Ovary (tissue), 10 donors: ENCODE measurements at places on chromosomes 12 and 14.

DNA sequence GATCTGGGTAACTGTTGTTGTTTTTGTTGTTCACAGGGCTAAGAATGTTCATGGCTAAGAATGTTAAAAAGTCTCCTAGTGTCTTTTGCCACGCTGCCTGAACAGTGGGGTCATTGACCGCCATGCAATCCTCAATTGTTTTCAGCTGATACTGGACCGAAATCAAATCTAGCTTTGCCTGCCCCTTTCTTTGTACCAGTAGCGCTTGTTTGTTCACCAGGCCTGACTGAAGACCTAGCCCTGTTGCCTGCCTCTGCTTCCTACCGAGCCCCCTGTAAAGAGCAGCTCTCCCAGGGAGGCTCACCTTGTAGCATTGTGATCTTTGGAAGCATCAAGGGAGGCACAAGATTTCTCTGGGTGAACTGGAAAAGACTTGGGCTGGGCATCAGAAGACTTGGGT lies 6.7 kb downstream of the PSEN1 start:
- DNase-seq, result no peak

GRCh38 chr14:55577229-55577628 lies 2.8 kb upstream of the KTN1 start:
- no peak for DNase-seq

DNA sequence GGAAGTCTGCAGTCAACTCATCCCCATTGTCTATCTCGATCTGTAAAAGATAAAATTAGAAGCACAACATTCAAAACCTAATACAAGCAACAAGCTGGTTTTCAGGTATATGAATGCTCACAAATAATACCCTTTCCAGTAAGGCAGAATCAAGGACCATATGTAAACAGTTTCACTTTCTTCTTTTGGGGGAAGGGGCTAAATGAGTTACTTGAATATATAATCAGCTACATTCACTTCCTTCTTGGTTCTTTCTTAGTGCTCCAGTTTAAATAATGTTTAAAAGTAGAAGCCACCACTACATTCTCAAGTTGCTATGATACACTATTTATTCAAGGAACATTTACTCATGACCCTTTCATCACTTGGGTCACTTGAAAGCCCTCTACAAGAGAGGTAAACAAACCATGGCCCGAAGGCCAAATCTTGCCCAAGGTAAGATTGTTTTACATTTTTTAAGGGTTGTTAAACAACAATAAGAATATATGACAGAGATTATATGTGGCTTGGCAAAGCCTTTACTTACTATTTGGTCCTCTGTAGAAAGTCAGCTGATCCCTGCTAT lies 10.3 kb downstream of the TWF1 start:
- DNase-seq, result no peak

GRCh38 chr12:111870706-111871105 lies 28.7 kb downstream of the MAPKAPK5 start:
- DNase-seq, result no peak

DNA sequence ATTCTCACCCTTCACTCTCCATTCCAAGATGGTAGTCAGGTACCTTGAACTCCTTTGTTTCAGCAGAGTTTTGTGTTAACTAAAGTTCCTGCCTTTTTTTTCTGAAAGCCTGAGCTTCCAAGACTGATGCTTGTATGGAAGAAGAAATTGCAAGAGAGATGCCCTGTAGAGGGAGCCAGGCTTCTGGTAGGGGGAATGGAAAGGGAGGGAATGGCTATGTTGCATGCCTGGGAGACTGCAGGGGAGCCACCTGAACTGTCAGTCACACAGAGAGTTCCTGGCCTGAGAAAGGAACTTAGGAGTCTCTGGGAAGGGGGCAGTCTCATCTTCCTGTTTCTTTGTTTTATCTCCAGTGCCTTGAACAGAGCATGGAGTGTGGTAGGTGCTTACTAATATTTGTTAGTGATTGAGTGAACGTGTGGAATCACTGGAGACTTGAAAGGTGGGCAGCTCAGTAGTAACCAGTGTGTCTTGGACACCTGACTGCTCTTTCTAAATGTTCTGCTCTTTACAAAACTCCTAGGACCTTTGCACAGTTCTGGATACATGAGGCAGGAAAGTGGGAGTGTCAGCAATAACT lies 132.2 kb downstream of the ANO4 start:
- no peak for DNase-seq

DNA sequence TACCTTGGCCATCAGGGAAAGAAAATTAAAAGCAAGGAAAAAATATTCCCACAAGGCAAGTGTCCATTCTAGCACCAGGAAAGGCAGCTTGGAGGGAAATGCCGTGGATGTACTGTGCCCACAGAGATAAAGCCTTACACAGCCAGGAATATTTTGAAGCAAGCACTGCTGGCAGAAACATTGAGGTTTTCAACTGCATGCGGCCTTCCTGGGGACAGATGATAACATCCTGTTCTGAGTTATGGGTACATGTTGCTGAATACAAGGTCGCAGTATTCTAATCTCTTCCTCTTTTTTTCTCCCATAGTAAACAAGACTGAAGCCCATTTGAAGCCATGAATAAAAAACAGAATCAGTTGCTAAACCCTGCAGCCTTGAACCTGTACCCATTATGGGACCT lies 197.1 kb downstream of the BTG1 start:
- no peak for DNase-seq

GRCh38 chr12:95653771-95654546 lies 102.7 kb upstream of the USP44 start:
- DNase-seq, result no peak

- DNase-seq, result no peak
Observed at GRCh38 chr12:49160399-49160798, 28.5 kb downstream of the TUBA1A start.

GRCh38 chr14:93748208-93749075 lies 39.8 kb downstream of the PRIMA1 start:
- no peak for DNase-seq

DNA sequence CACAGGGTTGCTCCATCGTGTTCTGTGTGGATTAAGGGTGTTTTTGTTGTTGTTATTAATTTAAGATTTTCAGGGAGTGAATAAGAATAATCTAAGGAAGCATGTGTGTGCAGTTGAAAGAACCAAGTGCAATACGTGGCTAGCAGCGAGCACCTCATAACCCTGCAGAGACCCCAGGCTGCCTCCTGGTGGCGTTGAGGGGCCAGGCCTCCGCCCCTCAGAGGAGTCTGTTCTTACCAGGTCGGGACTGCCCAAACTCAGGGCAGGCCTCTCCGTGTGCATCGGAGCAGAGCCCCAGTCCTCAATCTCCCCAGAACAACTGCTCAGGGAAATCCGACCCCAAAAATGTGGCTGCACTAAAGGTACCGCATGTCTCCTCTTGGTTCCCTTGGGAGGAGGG lies 36.8 kb downstream of the IL31 start:
- no peak for DNase-seq

DNA sequence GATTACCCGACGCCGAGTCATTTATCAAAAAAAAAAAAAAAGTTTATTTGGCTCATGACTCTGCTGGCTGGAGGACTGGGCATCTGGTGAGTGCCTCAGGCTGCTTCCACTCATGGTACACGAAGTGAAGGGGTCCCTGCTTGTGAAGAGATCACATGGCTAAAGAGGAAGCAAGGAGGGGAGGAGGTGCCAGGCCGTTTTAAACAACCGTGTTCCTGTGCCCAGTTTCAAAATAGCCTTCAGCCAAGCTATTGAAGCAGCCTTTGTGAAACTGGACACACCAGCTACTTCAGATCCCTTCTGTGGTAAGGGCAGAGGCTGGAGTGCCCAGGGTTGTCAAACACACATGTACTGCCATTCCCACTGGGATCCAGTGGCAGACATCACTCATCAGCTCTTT lies 7.6 kb downstream of the POP5 start:
- DNase-seq, result no peak

DNA sequence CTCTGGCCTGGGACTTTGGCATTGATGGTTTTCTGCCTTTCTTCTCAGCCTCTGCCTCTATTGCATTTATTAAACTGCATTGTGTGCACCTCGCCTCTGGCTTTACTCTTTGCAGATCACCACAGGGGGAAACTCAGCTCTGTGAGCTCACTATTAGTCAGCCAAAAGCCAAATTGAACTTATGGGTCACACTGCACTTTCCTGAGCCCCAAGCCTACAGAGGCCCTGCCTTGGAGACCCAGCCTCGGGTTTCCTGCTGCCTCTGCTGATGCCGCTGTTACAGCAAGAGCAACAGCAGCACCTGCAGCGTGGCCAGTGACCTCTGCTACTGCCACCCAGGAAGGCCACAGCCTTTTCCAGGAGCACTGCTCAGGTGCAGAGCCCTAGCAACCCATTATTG lies 122.5 kb downstream of the DAD1 start:
- DNase-seq, result no peak

DNA sequence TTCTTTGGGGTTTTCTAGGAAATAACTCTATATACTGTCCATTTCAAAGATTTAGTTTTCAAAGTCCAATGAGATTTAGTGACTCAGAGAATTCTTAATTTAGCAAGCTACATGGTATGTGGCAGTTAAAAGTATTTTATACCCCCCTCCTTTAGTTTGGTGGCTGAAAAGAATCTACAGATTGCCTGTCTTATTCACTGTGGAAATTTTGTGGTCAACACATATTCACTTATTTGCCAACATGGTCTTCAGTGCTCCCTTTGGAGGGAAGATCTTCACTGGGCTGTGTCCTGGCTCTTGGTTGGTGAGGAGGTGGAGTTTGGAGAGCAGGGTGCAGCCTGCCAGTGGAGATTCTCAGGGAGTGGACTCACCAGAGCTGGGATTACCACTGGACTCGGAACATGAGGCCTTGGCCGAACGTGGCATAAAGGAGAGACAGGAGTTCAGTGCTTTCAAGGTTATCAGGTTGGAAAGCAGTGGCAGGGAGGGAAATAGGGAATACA lies 39.8 kb downstream of the SAMD4A start:
- no peak for DNase-seq
